Stimulated activated CD4-positive, alpha-beta T cell treated with anti-CD3 and anti-CD28 coated beads, Interleukin-2, amount 100 ng/mL, for 48 hours (primary cell): ENCODE measurements at places on chromosomes 7 and 10.

GRCh38 chr7:24395512-24395911 is 111.5 kb downstream of the NPY start:
- no peak for DNase-seq

DNA sequence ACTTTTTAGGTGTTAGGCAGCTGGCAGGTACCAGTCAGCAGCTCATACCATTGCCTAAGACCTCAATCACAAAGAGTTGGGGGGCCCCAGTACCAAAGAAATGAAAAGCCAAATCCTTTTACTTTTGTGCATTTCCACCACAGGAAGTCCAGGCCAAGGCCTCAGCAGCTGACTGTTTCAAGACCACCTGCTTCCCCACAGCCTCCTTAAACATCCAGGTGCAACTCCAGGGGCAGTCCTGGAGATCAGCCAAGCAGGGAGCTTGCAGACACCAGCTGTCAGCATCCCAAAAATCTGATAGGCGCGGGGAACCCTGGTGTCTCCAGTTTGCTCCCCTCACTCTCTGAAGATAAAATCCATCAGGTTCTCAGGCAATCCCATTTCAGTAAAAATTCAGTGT is 91.5 kb upstream of the EFCAB10 start:
- no peak for DNase-seq

- DNase-seq = no peak
These were observed 880 bp downstream of the RAMP3 start for GRCh38 chr7:45158471-45158870.

- no peak for DNase-seq
These were observed 14.6 kb downstream of the COL26A1 start for GRCh38 chr7:101377189-101377736.

DNA sequence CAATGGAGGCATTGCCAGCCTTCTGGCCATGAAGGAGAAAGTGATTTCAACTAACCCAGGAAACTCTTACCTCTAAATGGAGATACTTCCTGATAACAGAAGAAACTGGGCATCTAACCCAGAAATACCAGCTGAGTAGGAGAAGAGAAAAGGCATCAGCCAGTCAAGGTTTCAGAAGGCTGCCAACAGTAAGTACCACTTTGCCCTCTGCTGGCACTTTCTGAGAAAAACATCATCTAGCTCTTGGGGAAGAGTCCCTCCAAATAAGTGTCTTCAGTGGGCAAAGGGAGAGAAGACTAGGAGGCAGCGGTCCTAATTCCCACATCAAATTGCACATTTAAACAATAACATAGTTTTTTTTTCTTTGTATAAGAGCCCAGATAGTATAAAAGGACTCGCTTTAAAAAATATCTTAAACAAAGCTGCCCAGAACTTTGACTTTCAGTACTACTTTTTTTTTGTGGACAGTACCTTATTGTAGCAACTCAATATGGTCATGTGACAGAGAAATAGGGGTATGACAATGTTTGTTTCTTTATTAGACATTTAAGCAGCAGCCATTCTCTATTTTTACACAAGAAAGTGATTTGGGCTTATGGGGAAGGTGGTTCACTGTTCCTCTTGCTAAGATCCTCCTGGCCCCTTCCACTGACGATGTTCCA is 157.3 kb downstream of the CTTNBP2 start:
- DNase-seq = no peak

DNA sequence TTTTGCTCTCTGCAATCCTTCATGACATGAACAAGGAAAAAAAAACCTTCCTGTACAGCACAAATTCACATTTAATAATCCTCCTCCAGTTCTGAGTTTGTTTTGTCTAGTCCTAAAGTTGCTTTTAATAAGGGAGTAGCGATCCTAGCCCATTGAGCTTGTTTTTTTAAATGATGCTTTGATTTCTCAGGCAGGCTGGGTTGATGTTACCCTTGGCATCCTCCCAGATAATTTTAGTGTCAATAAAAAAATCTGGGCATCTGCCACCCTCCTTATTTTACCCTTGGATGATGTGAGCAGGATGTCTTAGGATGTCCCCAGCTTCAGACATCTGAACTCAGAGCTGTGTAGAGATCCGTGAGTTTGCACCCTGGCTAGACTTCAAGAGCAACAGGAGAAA is 33.9 kb upstream of the PROSER2 start:
- DNase-seq = no peak

DNA sequence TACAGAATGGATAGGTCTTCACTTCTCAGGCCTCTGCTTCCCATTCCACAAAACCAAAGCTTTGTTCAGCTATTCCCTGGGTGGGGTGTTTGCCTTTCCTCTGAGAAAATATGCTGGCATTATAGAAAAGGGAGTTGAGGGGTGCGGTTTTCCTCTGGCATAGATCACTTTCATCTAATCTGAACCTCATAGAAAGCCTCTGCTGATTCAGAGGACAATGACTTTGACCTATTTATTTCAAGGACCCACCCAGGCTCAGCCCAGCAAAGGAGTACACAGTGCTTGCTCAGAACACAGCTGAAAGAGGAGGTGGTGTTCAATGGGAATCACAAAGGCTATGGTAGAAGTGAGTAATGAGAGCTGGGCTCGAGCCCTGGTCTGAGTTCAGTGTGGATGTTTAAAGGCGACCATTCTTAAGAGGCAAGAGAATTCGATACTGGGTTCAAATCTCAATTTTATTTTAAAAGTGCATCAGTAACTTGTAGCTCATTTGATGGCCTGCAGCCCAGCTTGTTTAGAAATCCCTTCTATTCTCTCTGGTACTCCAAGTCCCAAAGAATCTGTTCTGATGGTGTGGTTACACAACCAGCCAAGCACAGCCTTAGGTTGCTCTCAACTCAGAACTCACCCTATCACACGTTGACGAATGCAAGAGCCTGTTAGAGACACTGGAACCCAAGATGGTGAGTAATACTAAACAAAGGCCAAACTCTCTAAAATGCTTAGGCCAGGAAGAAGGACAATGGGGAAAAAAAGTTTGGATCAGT is 1012.8 kb downstream of the LRMDA start:
- DNase-seq = no peak

GRCh38 chr10:120508393-120508792 is 51.4 kb downstream of the PLPP4 start:
- no peak for DNase-seq

- no peak for DNase-seq
These were observed 75.3 kb upstream of the TAS2R16 start for GRCh38 chr7:123070702-123071286.

- DNase-seq = no peak
These were observed 7.5 kb downstream of the EPDR1 start for GRCh38 chr7:37927773-37928444.

GRCh38 chr10:14381475-14381874 is 50.8 kb upstream of the FRMD4A start:
- no peak for DNase-seq

- no peak for DNase-seq
These were observed 138.3 kb upstream of the KLF14 start for GRCh38 chr7:130872341-130872740.

- DNase-seq = no peak
These were observed 215.6 kb upstream of the CHRM2 start for GRCh38 chr7:136652635-136653370.

DNA sequence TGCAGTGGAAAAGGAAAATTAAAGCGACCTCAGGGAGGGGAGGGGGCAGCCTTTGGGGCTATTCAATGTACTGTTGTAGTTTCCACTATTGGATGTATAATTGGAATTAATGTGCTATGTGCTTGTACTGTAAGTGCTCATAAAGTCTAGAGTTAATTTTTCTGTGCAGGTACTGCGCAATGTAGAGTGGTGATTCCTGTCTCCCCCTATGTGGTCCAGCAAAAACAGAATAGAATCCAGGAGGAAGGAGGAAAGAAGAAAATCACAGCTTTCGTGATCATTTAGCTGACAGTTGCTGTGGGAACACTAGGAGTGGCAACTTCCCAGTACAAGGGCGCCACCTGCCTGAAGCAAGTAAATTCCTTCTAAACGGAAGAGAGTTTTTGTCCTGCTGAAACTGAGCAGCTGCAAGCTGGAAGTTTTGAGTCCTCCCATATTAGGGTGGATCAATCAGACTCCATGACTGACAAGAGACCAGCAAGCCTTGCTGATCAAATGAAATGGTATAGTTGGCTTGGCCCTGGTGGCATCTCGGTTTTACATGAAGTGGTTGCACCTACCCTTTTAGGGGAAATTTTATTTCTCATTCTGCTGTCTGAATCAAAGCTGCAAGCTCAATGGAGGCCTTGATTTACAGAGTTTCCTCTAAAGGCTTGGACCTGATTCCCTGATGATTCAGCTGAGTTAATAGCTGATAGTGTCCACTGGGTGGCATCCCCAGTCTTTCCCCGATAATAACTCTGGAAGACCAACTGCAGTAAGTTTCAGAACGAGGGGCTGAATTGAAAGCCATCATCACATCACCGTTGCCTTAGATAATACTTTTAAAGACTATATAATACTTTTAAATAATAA is 299.8 kb downstream of the HGF start:
- peak; percentile 9 for DNase-seq

- no peak for DNase-seq
These were observed 46.2 kb downstream of the AMZ1 start for GRCh38 chr7:2734084-2734686.

- no peak for DNase-seq
These were observed 98.1 kb downstream of the PTPN20 start for GRCh38 chr10:47009215-47009838.

DNA sequence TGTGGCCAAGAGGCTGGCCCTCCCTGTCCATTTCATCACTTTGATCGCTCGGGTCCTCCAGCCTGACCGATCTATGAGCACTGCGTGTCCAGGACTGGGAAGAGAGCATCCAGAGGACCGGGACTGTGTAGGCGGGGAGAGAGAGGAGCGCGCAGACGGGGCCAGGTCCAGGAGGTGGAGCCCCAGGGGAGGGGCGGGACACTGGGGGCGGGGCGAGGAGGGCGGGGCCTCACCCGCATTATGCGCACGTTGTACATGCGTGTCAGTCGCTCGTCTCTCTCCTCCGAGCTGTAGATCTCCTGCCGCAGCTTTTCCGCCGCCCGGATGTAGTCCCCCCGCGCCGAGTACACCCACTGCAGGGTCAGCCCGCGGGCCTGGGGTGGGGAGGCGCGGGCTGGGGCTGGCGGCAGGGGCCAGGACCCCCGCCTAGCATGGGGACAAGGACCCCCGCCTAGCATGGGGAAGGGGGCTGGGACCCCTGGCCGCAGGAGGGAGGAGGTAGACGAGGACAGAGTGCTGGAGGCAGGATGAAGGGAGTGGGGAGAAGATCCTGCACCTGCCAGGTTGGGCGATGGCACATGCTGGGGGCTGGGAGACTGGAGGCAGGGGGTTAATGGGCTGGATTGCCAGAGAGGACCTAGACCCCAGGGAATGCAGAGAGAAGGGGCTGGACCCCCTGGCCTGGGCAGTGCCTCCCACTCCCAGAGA is 14.3 kb downstream of the MOSPD3 start:
- DNase-seq = peak; percentile 82

DNA sequence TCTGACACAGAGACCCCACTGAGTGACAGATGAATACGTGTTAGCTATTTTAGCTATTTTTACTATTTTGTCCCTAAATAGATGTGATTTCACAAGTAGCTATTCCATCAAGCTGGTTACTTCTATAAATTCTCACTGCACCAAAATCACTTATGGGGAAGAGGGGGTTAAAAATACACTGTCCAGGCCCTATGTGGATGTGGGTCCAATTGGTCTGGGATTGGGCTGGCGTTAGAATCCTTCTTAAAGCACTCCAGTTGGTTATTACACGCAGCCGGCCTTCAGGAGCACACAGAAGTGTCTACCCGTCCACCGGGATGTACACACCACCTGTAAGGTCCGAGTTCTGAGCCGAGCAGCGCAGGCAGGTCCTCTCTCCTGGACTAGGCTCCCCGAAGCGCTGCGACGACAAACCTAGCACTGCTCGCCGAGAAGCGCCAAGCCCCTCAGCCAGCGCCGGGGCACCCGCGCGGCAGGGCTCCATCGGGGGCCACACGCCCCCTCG is 222.3 kb upstream of the MKLN1 start:
- DNase-seq = no peak

DNA sequence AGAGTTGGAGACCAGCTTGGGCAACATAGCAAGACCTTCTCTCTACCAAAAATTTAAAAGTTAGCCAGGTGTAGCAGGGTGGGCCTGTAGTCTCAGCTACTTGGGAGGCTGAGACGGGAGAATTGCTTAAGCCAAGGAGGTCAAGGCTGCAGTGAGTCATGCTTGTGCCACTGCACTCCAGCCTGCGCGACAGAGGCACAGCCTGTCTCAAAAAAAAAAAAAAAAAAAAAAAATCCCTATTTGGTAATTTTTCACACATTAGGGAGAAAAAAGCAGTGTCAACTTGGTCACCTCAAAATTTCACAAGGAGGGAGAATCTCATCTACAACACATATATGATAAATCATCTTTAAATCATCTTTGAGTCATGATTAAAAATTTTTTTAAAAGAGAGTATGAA is 6.4 kb upstream of the ZNF398 start:
- no peak for DNase-seq

GRCh38 chr7:155815332-155816191 is 3.3 kb upstream of the SHH start:
- peak; percentile 76 for DNase-seq

GRCh38 chr10:103215601-103216000 is 22.5 kb upstream of the NT5C2 start:
- DNase-seq = no peak

GRCh38 chr7:11256501-11256900 is 282.8 kb downstream of the PHF14 start:
- DNase-seq = no peak

DNA sequence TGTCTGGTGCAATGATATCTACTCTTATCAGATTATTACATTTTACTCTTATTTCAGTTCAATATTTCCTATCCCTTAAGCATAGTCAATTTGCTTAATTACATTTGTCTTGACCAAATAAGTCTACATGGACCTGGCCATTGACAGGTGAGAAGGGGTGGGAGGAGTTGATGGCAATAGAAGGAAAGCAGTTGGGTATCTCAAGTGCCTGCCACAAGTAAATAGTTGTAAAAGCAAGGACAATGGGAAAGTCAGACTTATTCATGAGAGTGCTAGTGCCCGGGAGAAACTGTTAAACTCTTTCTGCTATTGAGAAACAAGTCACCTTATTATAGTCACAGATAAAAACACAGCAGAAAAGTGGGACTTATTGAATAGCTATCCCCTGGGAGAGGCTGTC is 32.4 kb upstream of the HGF start:
- no peak for DNase-seq

- no peak for DNase-seq
These were observed 461.9 kb downstream of the KCNMA1 start for GRCh38 chr10:77175631-77176222.

- no peak for DNase-seq
These were observed 594.9 kb downstream of the REEP3 start for GRCh38 chr10:64115908-64116643.

GRCh38 chr7:55194522-55194921 is 170.6 kb upstream of the LANCL2 start:
- DNase-seq = no peak
